ENCODE measurements at places on chromosomes 11 and 22.

GRCh38 chr11:78791254-78791653 is 216.6 kb upstream of the NARS2 start:
- no peak for DNase-seq

DNA sequence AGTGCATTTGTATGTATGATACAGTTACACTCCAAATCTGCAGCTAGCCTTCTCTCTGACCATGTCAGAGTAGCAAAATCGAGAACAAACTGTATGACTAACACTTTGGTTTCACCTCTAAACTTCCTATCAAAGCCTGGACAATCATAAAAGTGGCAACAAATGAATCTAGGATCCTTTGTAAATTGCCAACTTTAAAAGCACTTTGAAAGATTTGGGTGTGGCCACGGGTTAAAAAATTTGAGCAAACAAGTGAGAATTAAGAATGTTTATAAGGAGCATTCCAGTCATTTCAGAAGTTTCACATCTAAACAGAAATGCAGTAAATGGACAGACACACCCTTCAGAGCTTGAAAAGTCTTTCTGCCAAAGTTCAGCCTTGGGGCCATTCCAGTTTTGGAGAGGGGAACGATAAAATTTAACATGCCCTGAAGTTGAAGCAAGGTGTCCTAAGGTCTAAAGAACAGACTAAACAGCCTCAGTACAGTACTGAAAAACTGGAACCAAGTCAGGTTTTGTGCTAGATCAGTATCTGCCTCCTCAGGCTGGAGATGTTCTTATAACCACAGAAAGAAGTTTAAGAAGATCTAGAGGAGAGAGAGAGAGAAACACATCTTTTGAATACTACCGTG is 181.9 kb upstream of the BDNF start:
- DNase-seq = no peak

DNA sequence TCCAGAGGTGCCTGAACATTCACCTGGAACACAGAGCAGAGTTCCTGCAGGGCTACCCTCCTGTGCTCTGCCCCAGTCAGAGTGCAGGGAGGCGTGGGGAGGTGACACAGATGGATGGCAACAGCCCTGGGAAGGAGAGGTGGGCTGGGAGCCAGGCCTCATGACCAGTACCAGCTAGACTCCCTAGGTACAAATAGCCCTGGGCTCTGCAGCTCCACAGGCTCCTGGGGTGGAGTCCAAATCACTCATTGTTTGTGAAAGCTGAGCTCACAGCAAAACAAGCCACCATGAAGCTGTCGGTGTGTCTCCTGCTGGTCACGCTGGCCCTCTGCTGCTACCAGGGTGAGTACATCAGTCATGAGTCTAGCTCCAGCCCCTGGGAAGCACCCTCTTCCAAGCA is at the start of gene SCGB1D2:
SCGB1D2 (plus strand) TSS at position 219 of the 400 bp plus-strand sequence; CDS start at position 288, 69 bp downstream.
- no peak for DNase-seq

DNA sequence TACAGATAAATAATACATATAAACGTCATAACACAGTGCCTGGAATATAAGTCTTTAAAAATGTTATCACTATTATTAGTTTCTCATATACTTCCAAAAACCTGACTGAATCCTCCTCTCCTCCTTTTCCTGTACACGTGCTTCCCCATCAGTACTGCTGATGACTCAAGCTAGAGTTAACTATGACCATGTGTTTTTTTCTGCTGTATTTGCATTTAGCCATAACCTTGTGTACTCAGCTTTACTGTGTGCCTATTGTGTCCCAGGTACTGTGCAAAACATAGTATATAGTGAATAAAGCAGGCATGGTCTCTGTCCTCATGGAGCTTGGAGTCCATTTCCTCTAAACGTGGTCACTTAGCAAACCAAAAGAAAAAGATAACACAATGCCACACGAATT is 56.5 kb upstream of the ARHGAP32 start:
- DNase-seq = no peak

GRCh38 chr11:70590356-70590991 is 192.1 kb downstream of the CTTN start:
- peak; percentile 56 for DNase-seq

DNA sequence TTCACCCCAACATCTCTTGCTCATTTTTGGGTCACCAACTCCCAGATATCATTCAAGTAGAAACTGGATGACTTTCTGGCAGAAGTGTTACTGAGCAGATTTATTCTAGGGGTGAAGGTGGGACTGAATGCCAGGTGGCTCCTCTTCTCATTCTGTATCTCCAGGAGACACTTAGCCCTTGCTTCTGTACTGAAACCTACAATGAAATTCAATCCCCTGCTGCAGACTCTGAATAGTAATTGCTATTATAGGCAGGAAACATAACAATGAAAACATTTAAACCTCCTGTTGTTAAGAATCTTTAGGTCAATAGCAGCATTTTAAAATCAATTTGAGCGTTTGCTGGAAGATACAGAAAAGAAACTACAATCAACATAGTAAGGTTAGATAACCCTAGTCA is 879.4 kb upstream of the TENM4 start:
- no peak for DNase-seq

- DNase-seq = no peak
These were observed 951.3 kb upstream of the CHORDC1 start for GRCh38 chr11:91174193-91174592.

DNA sequence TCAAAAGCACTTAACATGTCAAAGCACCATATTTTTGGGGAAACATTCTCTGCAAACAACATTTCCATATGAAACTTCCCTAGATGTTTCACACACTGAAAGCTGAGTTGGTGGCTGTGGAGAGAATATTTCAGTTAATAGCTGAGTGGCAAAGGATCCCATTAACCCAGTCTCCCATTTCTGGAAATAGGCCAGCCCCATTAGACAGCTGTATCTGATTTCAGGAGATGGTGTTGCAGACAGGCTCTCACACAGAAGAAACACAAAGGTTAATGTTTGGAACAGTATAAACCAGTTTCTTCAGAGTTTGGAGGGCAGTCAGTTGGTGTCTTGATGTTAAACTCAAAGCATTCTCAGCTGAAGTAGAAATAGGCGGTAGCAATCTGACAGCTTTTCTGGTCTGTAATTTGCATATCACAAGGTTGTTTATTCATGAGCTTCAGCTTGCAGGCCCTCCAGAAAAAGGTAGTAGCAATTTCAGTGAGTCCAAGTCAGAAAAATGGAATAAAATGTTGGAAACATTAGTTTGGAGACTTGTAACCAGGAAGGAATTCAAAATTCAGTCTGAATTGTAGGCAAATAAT is 15.5 kb upstream of the ZBTB44 start:
- DNase-seq = no peak

DNA sequence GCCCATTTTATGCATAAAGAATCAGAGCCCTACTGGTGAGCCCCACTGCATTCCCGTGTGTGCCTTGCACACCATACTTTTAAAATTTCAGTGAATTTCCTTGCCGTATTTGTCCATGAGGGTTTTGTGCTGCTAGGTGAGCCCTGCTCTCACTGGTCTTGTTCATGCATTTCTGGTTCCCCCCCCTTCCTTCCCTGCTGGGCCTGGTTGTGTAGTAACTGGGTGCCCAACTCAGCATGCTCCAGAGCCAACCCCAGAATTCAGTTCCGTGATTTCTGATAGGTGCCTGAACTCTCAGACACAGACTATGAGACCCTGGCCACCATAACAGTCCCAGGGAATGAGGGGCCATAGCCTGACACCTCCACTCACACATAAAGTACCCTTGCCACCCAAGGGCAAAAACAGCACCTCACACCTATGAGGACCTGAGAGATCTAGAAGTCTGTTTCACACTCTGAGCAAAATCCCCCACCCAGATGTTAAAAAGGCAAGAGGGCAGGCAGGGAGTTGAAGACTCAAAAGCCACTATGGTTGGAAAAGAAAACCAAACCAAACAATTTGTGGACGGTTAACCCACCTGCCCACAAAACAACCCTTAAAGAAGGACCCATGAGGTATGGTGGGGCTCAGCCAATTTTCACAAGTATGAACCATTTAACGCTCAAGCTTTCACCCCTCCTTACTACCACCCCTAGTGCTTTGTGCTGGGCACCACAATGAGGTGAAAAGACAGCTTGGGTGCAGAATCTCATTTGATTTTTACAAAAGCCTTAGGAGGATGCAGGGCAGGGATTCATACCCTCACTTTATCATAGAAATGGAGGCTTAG is 16.8 kb upstream of the IL10RA start:
- DNase-seq = no peak

- DNase-seq = peak; percentile 14
These were observed 120.0 kb downstream of the CTNND1 start for GRCh38 chr11:57881647-57882046.

DNA sequence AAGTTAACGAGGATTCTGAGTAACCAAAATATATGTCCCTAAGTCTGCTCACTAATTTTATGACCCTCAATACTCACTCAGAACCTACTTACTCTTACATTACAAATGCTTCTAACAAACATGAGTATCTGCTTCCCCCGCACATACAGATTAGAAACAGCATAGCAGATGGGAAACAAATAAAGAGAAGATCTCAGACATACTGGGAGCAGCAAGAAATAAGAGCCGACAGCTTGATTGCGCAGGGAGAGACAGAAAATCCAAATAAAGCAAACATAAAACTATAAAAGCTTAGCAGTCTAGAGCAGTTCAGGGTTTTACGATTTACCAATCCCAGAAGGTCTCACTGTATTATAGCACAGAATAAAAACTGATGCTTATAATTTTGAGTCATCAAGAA is 89.1 kb upstream of the DBX1 start:
- DNase-seq = no peak

DNA sequence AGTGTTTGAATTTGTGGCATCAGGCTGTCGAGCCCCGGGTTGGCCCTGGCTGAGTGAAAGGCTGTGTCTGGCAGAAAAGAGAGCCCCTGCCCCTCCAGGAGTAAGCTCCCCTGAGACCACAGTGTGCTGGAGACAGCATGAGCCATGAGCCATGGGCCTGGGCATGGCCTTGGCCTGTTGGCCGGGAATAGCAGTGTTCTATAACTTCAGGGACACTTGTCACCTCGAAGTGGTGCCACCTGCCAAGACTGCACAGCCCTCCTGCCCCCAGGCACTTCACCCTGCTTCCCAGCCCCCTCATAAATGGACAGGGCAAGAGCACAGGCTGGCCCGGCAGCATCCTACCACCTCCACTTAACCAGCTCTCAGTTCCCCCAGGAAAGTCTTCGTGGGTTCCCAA is 20.7 kb upstream of the SUSD2 start:
- DNase-seq = no peak
